Common myeloid progenitor, CD34-positive (primary cell): ENCODE measurements at places on chromosomes 11 and 22.
A peak's percentile ranks its signal among the peaks of the same experiment; 100 is the strongest.

DNA sequence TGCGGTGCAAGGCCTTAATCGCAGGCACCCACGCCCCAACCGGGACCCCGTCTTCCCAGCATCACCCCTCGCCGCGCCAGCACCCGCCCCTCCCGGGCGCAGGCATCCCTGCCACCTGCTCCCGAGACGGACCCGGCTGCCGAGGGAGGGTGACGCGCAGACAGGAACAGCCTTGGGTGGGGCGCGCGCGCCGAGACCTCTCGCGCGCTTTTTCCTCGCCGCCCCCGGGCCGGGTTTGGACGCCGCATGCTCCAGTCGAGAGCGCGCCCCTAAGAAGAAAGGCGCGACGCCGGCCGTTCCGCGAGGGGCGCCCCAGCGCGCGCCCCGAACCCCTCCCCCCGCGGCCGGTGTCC, 504 bp downstream of the CFL1 start:
- DNase-seq, result no peak

DNA sequence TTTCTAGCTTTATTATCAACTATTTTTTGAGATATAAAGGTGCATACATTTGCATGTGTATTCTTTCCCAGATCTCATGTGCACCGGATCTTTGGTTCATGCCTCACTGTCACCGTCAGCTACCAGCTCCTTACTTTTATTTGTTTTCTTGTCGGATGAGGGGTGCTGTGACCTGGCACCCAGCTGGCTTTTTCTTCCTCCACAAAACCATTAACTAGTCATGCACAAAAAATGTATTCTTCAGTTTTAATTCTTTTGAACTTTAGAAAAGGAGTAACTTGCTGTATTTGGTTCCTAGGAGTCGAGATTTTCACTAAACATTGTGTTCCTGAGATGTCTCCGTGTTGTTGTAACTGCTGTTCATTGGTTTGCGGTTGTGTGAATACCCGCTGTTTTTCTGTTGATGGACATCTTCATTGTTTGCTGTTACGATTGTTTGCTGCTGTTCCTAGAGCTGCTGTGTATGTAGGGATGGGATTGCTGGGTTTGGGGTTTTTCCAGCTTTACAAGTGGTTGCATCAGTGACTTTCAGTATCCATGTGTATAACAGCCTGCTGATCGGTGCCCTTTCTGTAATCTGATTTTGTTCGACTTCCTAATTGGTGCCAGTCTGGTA, 39.4 kb downstream of the MOV10L1 start:
- no peak for DNase-seq

DNA sequence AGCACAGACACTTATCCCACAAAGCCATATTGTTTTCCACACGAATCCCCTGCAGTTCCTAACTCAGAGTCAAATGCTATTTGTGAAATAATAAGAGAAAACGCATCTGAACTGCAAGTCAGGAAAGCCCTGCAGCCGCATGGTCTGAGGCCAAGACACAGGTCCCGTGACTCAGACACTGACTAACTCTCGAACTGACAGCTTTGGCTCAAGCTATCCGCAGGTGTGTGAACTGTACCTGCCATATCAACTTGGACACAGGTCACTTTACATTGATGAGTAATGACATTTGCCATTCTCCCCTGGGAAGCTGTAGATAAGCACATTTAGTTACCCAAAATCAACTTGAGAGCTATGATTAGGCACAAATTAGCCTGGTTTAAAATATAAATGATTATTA, 34.9 kb upstream of the NFRKB start:
- no peak for DNase-seq

- DNase-seq, result no peak
Observed at GRCh38 chr11:110600322-110600721, 111.9 kb downstream of the ARHGAP20 start.

DNA sequence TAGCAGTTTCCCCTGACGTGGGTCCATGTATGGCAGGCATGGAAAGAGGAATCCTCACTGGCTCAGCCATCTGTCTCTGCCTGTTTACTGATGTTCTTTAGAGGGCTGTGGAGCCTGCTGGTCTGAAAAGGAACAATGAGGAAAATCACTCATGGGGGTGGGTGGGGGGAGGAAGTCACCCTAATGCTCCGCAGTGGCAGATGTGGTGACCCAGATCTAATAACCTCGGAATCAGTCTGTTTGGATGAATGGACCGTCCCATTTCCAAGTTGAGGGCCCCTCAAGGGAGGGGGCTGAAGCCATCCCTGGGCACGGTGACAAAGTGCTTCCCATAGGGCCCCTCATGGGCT, 4.4 kb downstream of the BCR start:
- no peak for DNase-seq

DNA sequence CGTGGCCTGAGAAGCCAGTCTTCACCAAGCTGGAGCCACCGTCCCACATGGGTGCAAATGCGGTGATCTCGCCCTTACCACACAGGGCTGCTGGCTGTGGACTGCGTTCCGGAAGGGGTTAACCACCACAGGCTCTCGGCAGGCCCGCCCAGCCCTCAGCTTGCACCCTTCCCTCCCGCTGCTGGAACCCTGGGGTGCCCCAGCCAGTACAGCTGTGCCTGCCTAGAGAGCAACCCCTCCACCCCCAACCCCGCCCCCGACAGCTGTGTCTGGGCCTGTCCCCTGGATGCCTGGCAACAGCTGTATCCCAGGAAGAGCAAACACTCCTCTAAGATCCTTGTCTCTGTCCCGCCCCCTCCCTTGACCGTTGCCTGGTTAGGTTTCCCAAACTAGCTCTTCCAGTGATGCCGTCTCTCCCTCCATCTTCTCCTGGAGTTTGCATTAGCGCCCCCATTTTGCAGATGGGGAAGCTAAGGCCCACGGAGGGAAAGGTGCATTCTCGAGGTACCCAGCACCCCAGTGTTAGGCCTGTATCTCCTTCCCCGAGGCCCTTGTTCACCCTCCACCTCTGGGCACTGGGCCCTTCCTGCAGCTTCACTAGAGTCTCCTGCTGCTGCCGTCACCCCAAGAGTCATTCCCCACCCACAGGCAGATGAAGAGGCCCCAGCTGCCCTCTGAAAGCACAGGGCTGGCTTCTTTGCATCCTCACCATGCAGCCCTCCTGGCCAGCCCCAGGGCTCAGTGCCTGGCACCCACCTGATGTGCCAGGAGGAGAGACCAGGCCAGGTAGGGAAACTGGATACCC, 12.6 kb upstream of the COX8A start:
- DNase-seq, result peak; percentile 46

GRCh38 chr22:31244046-31244942, 32.2 kb downstream of the LIMK2 start:
- DNase-seq, result no peak

GRCh38 chr11:123475469-123475868, 45.4 kb downstream of the GRAMD1B start:
- no peak for DNase-seq

GRCh38 chr11:18046116-18046777, at the start of gene TPH1:
TPH1 (minus strand) TSS chr11:18046269; CDS start chr11:18040762, 5,507 bp downstream.
- DNase-seq, result peak; percentile 6

DNA sequence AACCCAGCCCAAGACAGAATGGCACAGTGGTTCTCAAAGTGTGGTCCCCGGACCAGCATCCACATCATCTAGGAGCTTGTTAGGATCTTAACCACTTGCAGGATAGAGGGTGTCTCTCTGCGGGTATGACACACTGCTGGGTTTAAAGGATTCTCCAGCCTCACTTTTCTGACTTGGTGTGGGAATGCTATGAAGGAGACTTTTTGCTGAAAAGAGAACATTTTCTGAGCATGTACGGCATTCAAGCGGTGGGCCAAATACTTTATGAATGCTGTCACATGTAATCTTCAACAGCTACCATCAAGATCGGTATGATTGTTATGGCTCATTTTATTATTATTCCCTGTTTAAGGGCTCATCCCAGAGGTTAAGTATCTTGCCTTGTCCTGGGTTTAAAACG, 1.8 kb upstream of the CD82 start:
- no peak for DNase-seq

- DNase-seq, result no peak
Observed at GRCh38 chr11:80636999-80637398, 1196.2 kb upstream of the TENM4 start.

- no peak for DNase-seq
Observed at GRCh38 chr11:71263386-71263785, 11.0 kb upstream of the SHANK2 start.

DNA sequence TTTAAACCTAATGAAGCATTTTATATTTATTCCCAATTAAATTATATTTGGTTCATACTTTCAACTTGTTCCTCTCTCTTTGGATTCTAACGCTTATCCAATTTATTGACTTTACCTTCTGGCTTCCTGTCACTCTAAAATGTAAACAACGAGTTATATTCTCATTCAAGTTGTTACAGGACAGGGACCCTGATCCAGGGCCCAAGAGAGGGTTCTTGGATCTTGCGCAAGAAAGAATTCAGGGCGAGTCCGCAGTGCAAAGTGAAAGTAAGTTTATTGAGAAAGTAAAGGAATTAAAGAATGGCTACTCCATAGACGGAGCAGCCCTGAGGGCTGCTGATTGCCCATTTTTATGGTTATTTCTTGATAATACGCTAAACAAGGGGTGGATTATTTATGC, 405.6 kb upstream of the API5 start:
- DNase-seq, result no peak

DNA sequence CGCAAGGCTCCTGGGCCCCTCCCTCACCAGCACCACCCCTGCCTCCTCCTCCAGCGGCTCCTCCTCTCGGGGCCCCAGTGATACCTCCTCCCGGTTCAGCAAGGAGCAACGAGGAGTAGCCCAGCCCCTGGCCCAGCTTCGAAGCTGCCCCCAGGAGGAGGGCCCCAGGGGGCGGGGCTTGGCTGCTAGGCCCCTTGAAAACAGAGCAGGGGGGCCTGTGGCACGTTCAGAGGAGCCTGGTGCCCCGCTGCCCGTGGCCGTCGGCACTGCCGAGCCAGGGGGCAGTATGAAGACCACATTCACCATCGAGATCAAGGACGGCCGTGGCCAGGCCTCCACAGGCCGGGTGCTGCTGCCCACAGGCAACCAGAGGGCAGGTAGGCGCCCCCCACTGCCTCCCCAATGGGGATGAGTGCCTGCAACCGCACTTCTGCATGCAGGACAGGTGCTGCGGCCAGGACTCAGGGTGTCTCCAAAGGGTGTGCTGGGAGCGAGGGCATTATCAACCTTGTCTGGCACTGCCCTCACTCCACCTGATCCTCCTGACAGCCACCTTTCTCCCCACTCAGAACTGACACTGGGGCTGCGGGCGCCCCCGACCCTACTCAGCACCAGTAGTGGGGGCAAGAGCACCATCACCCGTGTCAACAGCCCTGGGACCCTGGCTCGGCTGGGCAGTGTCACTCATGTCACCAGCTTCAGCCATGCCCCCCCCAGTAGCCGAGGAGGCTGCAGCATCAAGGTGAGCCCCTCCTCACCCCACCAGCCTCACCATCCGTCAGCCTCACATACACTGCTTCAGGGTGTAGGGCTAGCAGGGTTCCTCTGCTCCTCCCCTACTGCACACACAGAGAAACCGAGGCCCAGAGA, 10.2 kb downstream of the SMTN start:
- no peak for DNase-seq

DNA sequence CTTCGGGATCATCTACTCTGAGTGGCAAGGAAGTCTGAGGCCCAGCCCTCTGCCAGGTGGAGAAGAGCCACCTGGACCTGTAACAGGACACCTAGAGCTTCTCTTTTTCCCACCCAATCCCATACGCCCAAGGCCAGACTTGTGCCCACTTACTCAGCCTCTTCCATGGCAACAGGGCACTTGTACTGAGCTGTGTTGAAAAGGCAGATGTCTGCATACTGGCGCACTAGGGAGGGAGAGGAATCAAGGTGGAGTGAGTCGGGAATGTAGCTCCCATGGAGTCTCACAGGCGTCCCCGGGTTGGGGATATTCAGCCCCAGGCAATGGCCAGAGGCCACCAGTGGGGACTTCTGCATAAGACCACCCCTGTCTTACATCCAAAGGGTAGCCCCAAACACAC, 36.1 kb downstream of the TPBGL start:
- DNase-seq, result no peak

- DNase-seq, result no peak
Observed at GRCh38 chr11:44568331-44568657, 2.8 kb downstream of the CD82 start.

GRCh38 chr11:66851698-66852465, 5.0 kb upstream of the LRFN4 start:
- peak; percentile 46 for DNase-seq

GRCh38 chr11:65636108-65637031, 1.5 kb upstream of the SIPA1 start:
- no peak for DNase-seq

DNA sequence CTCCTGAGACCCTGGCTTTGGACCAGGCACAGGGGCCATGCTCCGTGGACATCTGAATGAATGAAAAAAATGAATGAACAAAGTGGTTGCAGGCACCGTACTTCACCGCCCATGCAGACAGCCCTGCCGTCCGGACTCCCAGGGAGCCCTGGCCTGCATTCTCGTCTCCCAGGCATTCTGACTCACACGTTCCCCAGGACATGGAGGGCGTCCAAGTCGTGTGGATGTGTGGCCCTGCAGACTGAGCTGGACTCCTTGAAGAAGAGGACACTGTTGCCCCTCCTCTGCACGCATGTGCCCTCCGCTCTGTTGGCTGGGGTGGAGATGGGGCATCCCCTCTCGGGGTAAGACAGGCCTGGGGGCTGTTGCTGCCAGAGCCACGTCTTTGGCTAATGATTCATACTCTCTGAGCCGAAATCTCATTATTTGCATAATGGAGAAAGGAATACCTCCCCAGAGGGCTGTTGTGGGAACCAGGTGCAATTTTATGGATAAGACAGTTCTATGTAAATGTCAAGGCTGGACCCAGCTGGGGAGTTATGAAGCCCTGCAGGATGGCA, 49.7 kb downstream of the RTL6 start:
- no peak for DNase-seq

DNA sequence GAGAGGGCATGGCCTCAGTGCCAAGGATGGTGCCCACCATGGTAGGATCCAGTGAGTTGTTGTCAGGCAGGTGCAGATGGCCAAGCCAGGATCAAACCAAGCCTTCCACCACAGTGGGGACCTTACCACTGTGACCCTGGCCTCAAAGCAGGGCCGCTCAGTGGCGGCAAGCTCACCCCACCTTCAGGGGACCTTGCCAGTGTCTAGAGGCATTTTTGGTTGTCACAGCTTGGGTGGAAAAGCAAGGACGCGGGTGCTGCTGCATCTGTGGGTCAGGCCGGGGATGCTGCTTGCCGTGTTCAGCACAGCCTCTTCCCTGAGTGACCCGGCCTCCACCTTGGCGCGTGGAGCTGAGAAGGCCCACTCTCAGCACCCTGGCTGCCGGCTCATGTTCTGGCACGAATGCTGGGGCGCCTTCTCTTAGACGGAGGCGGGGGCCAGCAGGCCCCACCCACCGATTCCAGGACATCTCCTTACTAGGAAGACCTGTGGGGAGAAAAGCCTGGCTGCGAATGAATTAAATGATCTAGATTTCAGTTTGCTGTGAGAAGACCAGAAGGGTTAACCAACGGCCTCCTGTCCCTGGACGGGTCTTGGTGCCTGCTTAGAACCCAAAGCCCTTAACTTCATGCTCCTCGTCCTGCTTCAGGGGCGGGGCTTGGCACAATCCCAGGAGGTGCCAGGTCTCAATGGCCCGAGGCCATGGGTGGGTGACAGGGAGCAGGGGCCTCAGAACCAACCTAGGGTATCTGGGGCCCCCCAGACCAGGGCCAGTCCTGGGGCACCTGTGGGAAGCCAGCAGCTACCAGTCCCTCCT, 18.9 kb downstream of the TRMU start:
- DNase-seq, result no peak

GRCh38 chr11:74306435-74307175, 4.8 kb downstream of the P4HA3 start:
- DNase-seq, result peak; percentile 55
